RWPE1 (cell line): ENCODE measurements at places on chromosomes 12 and 14.

GRCh38 chr12:4908684-4909409 lies 858 bp upstream of the KCNA1 start:
- no peak for DNase-seq

- DNase-seq = peak; percentile 80
Observed at GRCh38 chr14:103871596-103872480, 24.5 kb upstream of the PPP1R13B start.

GRCh38 chr14:88137327-88137726 lies 132.4 kb downstream of the GPR65 start:
- DNase-seq = no peak

- no peak for DNase-seq
Observed at GRCh38 chr12:22313963-22314330, 20.6 kb downstream of the ST8SIA1 start.

DNA sequence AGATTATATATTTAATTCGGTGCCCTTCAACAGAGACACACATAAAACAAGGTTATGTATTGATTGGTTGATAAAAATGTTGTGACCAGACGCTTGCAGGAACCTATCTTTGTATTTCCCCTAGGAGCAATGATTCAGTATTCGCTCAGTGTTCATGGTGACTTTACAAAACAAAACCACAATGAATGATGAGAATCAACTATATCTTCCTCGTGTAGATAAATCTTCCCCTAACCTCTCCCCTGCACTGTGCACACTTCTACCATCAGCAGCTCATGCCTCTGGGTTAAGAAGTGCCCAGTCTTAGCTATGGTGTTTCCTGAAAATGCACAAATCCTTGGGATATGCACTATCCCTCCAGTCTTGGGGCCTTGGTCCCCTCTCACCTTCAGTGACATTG lies 16.3 kb downstream of the RIN3 start:
- DNase-seq = no peak

- no peak for DNase-seq
Observed at GRCh38 chr14:99183716-99184115, 88.3 kb downstream of the BCL11B start.

- DNase-seq = no peak
Observed at GRCh38 chr14:71713016-71713415, 219.2 kb upstream of the RGS6 start.

DNA sequence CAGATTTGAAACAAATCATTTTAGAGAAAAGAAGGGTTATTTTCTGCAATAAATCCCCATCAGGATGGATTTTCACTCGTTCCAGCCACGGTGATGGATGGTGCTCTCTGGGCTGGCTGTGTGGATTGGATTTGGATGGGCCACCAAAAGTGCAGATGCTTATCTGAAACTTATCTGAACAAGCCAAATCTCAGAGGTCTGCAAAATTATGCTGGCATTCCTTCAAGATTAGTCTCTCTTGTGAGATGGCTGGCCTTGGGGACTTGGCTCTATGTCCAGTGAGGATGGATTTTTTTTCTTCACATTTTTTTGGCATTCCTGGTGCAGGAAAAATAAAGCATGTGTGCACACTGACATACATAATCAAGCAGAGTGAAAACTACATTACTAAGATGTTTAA lies 341.9 kb downstream of the GXYLT1 start:
- DNase-seq = no peak

- no peak for DNase-seq
Observed at GRCh38 chr14:58414845-58415244, 12.5 kb downstream of the TIMM9 start.

- DNase-seq = no peak
Observed at GRCh38 chr12:15001733-15002382, 29.0 kb downstream of the PDE6H start.

DNA sequence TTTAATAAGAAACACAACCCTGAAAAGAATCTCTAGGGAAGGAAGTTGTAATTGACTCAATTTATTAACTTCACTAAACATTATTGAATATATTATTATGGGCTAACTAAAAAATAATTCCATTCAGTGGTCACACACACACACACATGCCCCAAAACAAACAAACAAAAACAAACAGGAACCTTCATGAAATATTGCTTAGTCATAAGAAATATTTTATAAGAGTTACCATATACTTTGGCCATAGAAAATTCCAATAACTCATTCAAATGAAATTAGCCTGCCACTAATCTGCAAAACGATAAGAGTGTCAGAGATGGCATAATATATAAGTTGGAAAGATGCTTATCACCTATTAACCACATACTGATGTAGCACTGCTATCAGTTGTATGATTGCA lies 268.4 kb upstream of the AMIGO2 start:
- no peak for DNase-seq

- no peak for DNase-seq
Observed at GRCh38 chr14:74614508-74615495, 2.8 kb upstream of the LTBP2 start.

GRCh38 chr12:101829639-101830366 lies 956 bp downstream of the GNPTAB start:
- no peak for DNase-seq

GRCh38 chr14:51978681-51979085 lies 10.7 kb upstream of the RTRAF start:
- DNase-seq = no peak

GRCh38 chr12:62693376-62694050 lies 226.9 kb downstream of the MON2 start:
- no peak for DNase-seq

GRCh38 chr14:42141328-42141727 lies 534.7 kb downstream of the LRFN5 start:
- DNase-seq = no peak

DNA sequence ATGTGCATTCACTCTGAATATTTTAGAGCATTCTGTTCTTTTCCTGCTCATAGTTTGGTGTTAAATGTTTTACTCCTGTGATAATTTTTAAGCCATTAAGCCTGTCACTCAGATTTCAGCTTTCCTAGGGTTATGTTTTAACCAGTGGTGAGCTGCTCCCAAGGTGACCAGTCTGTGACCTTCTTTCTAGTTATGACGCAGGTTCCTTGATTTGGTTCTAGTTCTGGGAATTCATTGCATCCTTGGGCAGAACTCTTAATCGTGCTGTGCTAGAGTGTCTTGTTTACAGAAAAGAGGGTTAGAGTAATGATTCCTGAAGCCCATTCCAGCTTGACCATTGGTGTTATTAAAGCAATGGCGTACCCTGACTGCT lies 2.2 kb downstream of the GABARAPL1 start:
- no peak for DNase-seq

GRCh38 chr12:26197832-26198231 lies 2.5 kb downstream of the SSPN start:
- no peak for DNase-seq

DNA sequence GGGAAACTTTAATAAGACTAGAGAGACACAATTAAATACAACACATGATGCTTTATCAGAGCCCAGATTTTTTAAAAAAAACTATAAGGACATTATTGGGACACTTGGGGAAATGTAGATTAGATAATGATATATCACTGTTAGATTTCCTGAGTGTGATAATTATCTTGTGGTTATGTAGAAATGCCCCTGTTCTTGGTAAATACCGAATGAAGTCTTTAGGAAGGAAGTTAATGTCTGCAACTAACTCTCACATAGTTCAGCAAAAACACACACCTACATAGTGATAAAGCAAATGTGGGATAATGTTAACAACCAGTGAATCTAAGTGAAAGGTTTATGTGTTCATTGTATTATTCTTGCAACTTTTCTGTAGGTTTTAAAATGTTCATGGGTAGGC lies 14.6 kb upstream of the CACNB3 start:
- DNase-seq = no peak

DNA sequence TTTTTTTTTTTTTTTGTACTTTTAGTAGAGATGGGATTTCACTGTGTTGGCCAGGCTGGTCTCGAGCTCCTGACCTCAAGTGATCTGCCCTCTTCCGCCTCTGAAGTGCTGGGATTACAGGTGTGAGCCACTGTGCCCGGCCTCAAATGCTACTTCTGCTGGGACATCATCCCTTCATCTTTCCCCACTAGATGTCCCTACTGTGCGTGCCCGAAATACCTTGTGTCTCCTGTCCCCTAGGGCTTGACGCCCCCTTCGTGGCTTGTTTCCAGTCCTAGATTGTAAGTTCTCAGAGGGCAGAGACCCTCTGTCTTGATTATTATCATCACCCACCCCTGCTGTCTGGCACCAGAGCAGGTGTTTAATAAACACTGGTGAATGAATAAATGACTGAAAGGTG lies 14.9 kb downstream of the CCDC63 start:
- no peak for DNase-seq

DNA sequence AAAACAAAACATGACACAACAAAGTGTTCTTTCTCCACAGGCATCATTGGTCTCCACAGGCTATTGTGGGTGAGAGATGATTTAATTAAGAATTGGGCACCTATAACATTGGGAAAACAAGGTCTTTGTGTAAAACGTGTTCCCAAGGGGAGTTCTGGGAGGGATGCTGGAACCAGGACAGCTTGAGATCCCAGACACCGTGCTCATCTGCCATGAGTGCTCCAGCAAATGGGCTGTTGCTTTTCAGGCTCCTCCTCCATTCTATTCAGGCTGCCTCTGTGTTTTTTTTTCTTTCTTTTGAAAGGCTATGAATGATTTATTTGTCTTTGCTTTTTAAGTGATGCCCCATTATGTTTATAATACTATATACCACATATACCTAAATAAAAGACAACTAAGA lies 122.4 kb downstream of the DACT1 start:
- no peak for DNase-seq

- no peak for DNase-seq
Observed at GRCh38 chr14:94945615-94946014, 175.7 kb upstream of the GSC start.

- DNase-seq = no peak
Observed at GRCh38 chr12:55698241-55698955, 9.3 kb downstream of the ITGA7 start.

DNA sequence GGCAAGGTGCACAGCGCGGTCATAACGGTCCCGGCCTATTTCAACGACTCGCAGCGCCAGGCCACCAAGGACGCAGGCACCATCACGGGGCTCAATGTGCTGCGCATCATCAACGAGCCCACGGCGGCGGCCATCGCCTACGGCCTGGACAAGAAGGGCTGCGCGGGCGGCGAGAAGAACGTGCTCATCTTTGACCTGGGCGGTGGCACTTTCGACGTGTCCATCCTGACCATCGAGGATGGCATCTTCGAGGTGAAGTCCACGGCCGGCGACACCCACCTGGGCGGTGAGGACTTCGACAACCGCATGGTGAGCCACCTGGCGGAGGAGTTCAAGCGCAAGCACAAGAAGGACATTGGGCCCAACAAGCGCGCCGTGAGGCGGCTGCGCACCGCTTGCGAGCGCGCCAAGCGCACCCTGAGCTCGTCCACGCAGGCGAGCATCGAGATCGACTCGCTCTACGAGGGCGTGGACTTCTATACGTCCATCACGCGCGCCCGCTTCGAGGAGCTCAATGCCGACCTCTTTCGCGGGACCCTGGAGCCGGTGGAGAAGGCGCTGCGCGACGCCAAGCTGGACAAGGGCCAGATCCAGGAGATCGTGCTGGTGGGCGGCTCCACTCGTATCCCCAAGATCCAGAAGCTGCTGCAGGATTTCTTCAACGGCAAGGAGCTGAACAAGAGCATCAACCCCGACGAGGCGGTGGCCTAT lies 875 bp downstream of the HSPA2 start:
- DNase-seq = no peak

DNA sequence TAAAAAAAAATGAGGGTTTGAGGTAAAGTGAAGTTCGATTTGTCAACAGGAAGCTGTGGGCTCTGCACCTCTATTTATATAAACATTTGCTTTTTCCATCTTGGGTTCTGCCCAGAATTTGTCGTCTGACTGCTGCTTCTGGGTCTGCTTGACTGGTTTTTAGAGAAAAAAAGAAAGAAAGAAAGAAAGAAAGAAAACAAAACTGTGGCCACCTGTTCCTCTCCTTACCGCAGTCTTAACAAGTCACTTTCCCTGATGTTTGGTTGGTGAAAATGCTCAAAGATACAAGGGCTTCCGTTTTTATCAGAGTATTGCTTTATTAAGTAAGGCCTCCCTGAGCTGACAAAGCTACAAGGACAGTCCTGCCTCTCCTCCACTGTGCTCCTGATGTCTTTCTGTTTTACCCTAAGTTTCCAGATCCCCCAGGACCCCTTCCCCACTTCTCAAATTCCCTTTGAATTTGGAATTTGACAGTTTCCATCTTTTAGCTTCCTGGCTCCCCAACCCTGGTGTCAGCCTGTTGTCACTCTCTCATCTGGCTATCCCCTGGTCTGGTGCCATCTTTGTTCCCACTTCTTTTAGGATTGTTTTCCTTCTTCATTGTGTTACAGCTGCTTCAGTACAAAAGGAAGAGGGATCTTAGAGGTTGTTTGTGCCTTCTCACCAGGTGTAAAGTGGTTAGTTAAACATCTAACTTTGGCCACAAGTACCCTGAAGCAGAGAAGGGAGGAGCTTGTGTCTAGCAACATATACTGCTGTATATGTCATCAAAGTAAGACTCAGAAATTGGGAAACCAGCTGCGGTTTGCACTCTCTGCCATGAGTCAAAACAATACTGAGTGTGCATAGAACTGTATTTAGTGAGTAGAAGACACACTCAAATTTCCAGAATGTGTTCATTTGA lies 18.0 kb downstream of the MFAP5 start:
- no peak for DNase-seq

DNA sequence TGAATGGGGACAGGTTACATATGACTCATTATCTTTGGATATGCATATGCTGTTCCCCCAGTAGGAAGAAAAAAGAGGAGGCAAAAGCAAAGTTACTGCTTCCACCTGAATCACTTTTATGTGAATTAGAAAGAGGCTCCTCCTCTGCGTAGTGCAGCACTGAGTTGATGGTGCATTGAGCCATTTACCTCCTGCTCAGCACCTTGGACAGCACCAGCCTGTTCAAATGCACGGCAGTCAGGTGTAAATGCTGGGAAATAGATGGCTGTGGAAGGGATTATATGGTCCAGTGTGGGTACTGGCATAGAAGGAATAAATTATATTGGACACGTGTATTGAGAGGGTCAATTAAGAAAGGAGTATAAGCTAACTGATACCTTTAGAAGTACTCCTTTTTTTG lies 541.9 kb upstream of the SEL1L start:
- peak; percentile 8 for DNase-seq

- DNase-seq = peak; percentile 34
Observed at GRCh38 chr12:16347391-16348298, at the start of gene MGST1. MGST1 (plus strand) TSS chr12:16347645; CDS start chr12:16354253, 6,608 bp downstream.

DNA sequence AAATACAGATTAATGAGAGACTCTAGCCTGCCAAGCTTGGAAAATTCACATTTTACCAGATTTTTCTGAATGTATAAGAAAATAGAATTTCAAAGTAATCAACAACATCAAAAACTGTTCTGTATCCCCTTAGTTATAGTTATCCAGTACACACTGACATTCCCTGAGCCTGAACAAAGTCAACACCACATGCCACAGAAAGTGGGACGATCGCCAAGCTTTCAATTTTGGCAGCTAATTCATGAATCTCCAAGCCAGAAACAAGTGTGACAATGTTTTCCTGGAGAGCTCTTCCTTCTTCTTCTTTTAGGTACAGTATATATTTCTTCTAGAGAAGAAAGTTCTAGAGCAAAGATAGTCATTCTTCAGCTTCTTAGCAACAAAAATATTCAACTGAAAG lies 290.2 kb downstream of the PRKD1 start:
- DNase-seq = no peak

GRCh38 chr12:81957631-81958030 lies 198.5 kb upstream of the PPFIA2 start:
- no peak for DNase-seq
